ENCODE measurements at places on chromosomes 1 and 21.
A peak's percentile ranks its signal among the peaks of the same experiment; 100 is the strongest.

DNA sequence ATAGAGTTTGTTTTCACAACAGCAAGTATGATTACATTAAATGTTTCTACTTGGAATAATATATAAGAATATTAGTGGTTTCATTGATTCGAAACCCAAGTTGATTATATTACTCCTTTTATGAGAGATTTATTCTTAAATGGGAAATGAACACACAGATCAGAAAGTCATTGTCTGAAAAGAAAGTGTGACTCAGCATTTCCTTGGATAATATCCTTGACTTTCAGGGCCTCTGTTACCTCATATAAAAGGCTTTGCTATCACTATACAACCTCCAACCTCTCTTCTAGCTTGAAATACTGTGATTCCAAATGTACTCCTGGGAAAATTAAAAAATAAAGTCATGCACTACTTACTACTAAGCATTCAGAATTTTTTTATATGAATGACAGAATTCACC lies 295.3 kb upstream of the LYPLAL1 start:
- no peak for DNase-seq

GRCh38 chr1:212651521-212651920 lies 43.0 kb downstream of the ATF3 start:
- no peak for DNase-seq

DNA sequence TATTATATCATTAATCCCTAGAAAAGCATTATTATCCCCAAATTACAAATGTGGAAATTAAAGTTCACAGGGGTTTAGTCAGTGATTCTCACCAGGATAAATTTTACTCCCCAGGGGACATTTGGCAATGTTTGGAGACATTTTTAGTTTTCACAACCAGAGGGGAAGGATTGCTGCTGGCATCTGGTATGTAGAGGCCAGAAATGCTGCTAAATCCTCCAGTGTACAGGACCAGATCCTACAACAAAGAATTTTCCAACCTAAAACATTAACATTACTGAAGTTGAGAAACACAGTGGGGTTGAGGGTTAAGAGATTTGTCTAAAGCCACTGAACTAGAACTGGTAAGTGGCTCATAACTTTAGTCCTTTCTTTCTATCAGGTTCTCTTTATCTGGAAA lies 162.0 kb upstream of the SYT6 start:
- DNase-seq = no peak

DNA sequence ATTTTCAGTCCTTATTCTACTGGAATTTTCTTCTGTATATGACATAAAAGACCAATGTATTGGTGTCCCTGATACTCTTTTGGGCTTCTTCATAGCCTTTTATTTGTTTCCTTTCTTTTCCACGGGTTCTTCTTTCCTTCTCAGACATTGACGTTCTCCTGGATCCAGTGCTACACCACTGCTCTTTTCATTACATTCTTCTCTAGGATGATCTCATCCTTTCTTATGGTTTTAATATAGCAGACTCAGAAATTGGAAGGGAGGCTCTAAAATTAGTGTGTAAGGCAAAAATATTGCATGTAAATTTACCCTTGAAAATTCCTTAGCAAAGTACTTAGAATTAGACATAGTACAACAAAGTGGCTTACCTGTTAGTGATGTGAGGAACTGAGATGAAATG lies 65.3 kb downstream of the SELENOF start:
- DNase-seq = no peak

GRCh38 chr1:56417646-56418045 lies 161.7 kb downstream of the PLPP3 start:
- DNase-seq = no peak

DNA sequence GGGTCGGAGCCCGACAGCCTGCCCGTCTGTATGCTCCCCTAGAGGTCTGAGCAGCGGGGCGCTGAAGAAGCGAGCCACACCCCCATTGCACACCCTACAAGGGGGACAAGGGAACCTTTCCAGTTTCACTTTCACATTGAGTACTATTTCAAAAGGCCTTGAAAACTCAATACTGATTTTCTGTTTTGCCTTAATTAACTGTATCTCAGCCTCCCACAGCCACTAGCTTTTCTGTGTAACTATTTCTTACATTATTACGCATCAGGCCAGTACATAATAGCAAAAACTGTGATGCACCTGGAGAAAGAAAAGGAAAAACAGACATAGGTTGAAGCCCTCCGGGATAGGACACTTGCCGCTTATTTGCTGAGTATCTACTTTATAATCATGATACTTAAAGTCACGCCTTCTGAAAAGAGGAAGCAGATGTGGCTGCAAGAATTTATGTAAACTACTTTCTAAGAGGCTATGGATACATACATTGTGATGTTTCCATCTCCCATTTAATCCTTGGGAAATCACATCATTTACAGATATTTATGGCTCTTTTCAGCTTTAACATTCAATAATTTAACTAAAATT lies 1719.5 kb downstream of the MRPL39 start:
- DNase-seq = no peak

DNA sequence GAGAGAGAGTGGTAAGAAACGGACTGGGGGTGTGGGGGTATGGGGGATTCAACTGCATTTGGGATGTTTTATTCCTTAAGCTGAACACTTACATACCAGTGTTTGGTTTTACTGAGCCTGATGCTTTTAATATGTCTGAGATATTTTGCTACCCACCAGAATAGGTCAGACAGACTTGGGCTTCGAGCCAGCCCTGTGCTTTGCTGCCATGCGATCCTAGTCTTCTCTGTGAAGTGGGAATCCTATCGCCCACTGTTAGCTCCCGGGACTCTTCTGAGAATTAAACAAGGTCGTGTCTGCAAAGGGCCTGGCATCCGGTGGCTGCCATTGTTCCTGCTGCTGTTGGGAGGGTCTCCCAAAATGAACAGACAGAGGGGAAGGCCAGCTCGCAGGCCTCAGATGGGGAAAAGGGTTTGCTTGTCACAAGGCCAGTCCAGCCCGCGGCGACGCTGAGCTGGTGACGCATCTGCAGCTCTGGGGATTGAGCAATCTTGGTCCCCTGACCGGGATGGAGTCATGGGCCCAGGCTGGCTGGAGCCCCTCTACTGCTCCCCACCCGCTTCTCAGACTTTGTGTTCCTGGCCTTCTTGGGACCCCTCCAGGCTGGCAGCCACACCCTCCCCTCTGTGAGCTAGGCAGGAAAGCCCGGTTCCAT lies 26.9 kb upstream of the ECE1 start:
- no peak for DNase-seq

DNA sequence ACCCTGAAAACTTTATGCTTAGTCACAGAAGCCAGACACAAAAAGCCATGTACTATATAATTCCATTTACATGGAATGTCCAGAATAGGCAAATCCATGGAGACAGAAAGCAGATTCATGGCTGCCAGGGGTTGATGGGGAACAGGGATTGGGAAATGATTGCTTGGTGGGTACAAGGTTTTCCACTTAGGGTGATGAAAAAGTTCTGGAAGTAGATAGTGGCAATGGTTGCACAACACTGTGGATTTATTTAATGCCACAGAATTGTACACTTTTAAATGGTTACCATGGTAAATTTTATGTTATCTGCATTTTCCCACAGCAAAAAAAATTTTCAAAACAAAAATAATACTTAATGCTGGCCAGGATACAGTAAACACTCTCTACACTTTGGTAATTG lies 40.6 kb downstream of the ENAH start:
- no peak for DNase-seq

DNA sequence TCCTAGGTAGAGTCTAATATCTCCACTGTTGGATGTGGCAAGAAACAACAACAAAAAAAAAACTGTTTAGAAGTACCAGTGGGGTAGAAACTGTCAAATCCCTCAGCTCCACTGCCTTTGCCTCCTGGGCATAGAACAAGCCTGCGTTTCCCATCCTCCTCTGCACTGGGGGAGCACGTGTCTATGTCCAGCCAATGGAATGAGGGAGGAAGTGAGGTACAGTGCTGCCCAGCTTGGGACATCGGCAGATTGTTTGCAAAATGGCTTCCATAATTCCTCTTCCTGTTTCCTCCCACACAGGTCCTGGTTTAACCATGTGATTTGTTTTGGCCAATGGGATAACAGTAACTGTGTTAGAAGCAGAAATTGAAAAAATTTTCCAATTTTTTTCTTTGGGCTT lies 39.1 kb downstream of the PSMG1 start:
- DNase-seq = no peak

GRCh38 chr1:245751116-245751515 lies 596.3 kb downstream of the KIF26B start:
- no peak for DNase-seq

- no peak for DNase-seq
Observed at GRCh38 chr1:26373281-26373680, 731 bp upstream of the ZNF683 start.

GRCh38 chr21:39317134-39318090 lies 4.0 kb upstream of the BRWD1 start:
- DNase-seq = no peak

DNA sequence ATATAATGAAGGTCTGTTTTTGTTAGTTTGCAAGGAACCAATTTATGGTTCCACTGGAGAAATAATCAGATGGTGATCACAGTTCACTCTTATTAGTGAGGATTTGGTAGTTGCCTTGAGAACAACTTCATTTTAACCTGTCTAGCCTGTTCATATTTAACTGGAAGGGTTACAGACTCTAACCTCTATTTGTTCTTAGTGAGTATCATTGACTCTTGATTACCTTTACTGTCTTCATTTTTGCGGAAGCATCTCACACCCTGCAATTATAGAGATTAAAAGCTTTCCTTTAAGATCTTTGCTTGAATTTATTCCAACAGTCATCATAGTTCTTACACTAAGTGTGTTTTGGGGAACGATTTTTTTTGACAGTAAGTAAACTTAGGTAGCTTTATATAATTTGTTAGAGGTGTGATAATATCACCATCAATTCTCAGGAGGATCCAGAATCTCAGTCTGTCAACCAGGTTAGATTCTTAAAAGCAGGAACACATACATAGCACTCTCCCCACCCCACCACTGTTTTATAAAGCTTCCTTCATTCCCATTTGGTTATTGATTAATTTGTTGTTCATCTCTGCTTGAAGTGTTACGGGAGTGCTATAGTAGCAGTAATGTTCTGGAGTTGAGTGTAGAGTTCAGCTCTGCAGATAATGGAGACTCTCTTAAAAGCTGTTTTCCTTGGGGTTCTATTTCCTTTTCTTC lies 30.1 kb downstream of the B3GALT2 start:
- DNase-seq = no peak

DNA sequence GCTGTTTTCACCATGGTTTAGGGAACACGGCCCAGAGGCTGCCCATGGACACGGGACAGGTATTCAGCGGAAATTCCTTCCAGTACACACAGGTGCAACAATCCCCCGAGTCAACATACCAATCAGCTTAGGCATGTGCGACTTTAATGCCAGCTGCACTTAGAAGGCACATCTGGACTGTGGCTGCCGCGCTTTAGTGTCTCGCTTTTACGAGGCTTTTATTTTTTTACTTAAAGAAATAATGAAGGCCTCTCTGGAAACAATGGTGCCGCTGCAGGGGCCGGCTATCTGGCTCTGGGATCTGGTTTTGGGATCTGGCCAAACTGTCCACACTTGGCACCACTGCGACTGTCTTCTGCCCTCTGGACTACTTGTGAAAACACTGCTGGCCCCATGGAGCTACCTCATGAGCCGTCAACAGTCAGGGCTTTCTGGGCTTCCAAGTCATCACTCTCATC lies 55.5 kb downstream of the SLC66A1 start:
- no peak for DNase-seq

DNA sequence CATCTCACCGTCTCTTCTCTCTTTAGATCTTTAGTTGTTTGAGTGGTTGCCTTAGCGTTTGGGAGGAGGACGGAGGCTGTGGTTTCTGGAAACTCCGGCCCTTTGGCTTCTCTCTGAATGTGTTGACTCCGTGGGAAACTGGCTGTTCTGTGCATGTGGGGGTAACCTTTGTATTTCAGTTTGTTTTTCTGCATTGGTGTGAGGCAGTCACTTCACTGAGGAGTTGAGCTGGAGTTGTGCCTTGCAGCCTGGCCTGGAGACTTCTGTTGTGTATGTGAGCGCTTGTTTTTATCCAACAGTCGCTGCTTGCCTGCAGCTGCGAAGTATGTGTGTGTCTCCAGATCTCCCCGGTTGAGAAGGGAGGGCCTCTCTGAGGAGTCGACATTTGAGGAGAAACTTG lies 33.6 kb downstream of the CLDN14 start:
- no peak for DNase-seq

- no peak for DNase-seq
Observed at GRCh38 chr1:119141020-119141424, 569 bp upstream of the WARS2 start.

DNA sequence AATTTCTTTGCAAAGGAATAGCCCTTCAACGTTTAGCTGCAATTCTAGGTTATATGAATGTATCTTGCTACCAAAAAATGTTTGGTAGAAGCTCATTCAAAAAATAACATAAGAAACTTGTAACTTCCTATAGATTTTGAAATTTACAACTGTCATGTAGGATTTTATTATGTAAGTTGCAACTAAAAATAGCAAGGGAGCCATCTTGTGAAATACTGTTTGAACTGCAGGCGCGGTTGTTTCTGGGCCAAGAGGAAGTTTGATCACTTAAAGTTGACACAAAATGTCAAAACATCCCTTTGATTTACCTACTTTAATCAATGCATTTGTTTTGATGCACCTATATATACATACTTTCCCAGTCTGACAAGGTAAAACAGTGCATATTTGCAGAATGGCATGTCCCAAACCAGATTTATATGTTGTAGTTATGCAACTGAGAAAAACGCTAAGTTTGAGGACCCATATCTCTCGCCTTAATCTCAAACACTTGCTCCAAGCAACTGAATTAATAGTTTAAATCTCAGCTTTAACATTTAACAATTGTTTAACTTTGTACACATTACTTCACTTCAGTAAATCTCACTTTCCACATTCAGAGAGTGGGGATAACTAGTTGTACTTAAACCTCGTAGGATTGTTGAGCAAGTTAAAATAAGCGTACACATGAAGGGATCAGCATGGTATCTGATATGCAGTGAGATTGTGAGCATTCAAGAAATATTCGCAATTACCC lies 63.9 kb downstream of the KCNK2 start:
- peak; percentile 11 for DNase-seq

DNA sequence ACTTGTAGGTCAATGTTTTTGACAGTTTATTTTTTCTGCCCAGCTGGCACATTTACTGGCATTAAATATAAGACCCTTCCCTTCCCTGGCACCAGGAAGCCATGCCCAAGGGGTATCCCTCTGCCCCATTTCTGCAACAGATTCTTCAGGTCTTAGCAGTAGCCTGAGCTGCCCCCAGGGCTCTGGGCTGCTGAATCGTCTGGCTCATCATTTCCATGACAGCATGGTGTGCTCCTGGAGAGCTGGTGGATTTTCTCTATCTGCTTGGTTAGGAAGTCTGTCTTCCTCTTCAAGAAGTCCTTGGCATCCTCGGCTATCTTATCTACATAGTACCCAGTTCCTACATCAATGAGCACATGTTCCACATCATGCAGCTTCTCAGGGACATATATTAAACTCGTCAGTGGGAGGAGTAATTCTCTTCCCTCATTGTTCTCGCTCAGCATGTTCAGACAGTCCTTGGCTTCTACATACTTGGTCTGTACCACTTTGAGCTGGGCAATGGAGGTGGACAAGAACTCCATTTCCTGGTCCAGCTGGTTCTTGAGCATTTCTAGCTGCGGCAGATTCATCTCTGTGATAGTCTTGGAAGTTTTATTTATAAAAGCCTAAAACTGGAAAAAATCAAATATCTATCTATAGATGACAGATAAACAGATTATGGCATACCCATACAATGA lies 23.5 kb downstream of the MIA3 start:
- DNase-seq = no peak

- DNase-seq = no peak
Observed at GRCh38 chr1:78279051-78279450, 211.7 kb upstream of the PTGFR start.

Measured in bone marrow (tissue), 2 donors.